ENCODE measurements at places on chromosomes 3 and 15.

GRCh38 chr3:15476378-15476777 lies 45.1 kb downstream of the COLQ start:
- no peak for DNase-seq

- no peak for DNase-seq
These were observed 402 bp downstream of the WWTR1 start for GRCh38 chr3:149657321-149657925.

- DNase-seq = no peak
These were observed 78.0 kb upstream of the KCNH8 start for GRCh38 chr3:19070325-19070724.

DNA sequence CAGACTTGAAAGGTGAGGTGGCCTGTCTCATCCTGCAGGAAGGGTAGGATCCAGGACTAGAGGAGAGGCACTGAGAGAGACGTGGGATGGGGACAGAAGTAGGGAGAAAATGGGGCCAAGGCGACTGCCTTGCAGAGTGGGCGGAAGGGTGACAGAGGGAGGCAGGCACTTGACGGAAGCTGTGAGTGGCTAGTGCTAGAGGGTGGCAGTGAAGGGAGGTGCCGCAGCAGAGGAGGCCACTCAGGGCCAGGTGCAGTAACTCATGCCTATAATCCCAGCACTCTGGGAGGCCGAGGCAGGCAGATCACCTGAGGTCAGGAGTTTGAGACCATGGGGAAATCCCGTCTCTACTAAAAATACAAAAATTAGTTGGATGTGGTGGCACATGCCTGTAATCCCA lies 7.3 kb downstream of the CCDC33 start:
- DNase-seq = no peak

- DNase-seq = peak; percentile 64
These were observed 32.4 kb upstream of the HES1 start for GRCh38 chr3:194103505-194103904.

- no peak for DNase-seq
These were observed 265.6 kb upstream of the ATP11B start for GRCh38 chr3:182527745-182528144.

GRCh38 chr3:134600206-134600605 lies 50.6 kb downstream of the KY start:
- no peak for DNase-seq

- DNase-seq = no peak
These were observed 511.7 kb downstream of the NTRK3 start for GRCh38 chr15:87744815-87745214.

DNA sequence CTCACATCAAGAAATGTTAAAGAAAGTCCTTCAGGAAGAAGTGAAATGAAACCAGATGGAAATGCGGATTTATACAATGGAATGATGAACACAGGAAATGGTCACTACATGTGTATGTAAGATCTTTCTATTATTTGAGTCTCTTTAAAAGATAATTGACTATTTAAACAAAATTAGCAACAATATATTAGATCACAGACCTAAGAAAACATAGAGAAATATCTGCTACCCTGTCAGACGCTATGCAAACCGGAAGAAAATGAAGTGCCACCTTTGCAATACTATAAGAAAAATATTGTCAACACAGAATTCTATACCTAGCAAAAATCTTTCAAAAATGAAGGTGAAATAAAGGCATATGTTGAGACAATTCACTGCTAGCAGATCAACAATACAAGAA lies 17.2 kb downstream of the RAB6B start:
- no peak for DNase-seq

DNA sequence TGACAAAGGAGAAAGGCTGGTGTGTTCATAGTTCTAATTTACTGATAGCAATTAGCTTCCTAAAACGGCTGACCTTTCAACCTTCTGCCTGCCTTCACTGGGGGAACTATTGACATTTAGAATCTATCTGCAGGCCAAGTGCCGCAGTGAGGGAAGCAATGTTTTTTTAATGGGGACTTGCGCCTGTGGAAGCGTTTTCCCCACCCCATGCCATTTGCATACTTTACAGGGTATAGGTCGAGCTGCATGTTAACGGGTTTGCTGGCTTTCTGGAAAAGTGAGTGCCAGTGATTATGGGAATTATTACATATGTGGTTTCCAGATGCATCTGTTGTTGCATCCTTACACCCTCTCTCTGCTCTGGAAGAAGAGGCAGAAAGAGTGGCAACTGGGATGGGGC lies 180.1 kb downstream of the RAB11A start:
- no peak for DNase-seq

GRCh38 chr3:170387950-170388349 lies 30.4 kb downstream of the SKIL start:
- DNase-seq = no peak

- no peak for DNase-seq
These were observed 43.8 kb downstream of the TKT start for GRCh38 chr3:53211706-53212702.

GRCh38 chr15:78063217-78063616 lies 14.3 kb downstream of the TBC1D2B start:
- no peak for DNase-seq

DNA sequence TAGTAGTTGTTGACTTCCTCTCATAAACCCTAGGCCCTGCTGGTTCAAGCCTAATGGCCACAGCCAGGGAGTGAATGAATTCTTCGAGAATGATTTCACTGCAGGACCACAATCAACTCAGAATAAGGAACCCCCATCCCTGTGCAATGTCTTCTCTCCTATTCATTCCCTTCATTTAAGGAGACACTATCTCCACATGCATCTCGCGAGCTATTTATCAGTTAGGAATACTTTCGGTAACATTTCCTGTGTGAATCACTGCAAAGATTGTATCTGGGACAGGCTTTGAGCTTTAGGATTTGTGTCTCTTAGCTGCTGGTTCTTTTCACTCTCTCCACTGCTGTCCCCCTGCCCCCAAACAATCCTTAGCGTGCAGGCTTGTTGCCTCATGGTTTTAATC lies 94.4 kb downstream of the MYLK start:
- DNase-seq = no peak

DNA sequence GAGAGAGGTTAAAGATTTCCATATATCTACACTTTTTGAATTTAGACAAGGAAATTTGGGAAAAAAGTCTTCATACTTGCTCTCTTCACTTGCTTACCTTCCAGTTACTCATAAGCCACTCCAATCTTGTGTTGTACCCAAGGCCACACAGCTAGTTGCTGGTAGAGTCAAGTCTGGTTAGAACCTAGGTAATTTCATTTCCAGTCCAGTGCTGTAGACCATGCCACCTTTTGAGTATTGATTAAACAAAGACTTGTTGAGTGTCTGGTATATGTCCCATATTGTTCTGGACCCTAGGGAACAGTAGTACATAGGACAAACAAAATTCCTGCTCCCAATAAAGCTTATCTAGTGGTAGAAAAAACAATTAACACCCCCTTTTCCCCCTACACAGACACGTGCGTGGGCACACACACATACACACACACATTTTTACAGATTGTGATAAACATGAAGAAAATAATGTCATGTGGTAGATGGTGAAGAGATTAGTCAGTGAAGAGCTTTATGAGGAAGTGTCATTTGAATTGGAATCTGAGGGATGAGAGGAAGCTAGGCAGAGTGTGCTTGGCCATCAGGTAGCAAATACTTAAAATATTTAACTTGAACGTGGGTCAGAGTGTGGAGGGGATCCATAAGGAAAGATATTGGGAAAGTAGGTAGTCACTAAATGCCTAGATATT lies 2.1 kb downstream of the CMC1 start:
- DNase-seq = no peak

DNA sequence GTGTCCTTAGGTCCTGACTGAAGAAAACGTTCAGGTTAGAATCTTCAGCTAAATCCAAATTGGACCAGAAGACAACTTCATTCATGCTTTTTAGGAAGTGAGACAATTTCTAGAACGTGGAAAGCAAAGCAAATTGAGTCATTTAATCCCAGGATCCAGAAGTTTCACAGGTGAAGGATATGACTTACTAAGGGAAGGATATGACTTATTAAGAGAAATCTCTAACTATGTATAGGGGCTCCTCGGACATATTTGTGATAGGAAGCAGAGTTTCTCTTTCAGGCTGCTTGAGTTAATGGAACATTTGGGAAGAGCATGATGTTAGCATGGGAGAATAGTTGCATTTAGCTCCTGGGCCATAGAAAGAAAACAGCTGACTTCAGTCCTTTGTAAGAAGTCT lies 16.1 kb upstream of the PLOD2 start:
- DNase-seq = no peak

GRCh38 chr3:144626835-144627234 lies 655.2 kb downstream of the DIPK2A start:
- no peak for DNase-seq

GRCh38 chr3:46576879-46577278 lies 10.8 kb upstream of the LRRC2 start:
- DNase-seq = no peak

DNA sequence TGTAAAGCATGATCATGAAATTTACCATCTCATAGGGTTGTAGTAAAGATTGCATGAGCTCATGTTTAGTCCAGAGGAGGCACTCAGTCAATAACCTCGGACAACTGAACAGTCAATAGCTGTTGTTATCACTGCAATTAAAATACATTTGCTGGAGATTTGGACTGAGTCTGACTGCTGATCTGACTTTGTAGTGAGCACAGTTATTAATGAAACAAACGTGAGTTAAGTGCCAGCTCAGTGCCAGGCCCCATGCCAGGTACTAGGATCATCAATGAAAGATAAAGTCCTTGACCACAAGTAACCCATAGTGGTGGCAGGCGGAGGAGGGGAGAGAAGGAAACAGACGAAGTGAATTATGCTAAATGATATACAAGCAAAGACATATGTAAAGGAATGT lies 43.7 kb upstream of the PRICKLE2 start:
- DNase-seq = no peak

- DNase-seq = no peak
These were observed 44.5 kb downstream of the ANAPC13 start for GRCh38 chr3:134441321-134441720.

GRCh38 chr3:124584245-124584551 lies 146.1 kb upstream of the UMPS start:
- peak; percentile 24 for DNase-seq

GRCh38 chr15:57537072-57537471 lies 54.6 kb upstream of the MYZAP start:
- DNase-seq = no peak

DNA sequence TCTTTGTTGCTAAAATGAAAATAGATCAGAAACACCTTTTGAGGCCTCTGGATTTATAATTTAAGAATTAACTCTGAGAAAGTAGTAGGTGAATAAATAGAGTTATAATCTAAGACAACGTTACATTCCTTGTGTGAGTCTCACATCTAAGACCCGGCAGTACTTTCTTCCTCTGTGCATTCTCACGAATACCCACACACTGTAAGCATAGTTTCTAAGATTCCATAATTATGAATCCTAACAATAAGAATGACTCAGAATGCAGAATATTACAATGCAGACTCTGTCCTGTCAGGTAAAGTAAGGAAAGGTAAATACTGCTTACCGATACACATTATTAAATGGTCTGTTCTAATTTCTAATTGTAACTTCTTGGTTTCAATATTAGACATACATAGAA lies 257.7 kb upstream of the CNTN6 start:
- no peak for DNase-seq

DNA sequence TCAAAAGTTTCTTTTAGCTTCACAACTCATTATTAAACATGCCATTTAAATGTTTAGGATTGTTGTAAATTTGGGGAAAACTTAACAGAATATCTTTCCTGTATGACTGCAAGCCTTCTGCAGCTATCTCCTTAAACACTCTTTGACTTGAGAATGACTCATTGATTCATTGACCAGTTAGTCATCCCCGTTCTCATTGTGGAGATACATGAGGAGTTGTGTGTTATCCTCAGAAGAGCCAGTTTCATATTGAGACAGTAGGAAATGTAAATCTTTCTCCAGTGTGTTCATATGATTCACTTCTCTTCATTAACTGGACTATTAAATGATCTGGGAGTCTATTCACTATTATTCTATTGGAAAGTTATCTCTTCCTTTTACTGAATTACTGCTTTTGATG lies 83.0 kb downstream of the CRYGS start:
- no peak for DNase-seq

- no peak for DNase-seq
These were observed 12.2 kb upstream of the RASGRP1 start for GRCh38 chr15:38576837-38577236.

DNA sequence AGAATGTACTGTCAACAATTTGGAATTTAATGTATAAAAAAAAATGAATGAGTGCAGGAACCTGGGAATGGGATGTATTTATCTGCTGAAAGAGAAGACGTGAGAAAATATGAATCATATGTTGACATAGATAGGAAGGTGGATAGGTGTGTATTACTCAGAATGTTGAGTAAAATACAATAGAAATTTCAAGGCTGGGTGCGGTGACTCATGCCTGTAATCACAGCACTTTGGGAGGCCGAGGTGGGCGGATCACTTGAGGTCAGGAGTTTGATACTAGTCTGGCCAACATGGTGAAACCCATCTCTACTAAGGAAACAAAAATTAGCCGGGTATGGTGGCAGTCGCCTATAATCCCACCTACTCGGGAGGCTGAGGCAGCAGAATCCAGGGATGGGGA lies 202.8 kb downstream of the CADM2 start:
- no peak for DNase-seq

DNA sequence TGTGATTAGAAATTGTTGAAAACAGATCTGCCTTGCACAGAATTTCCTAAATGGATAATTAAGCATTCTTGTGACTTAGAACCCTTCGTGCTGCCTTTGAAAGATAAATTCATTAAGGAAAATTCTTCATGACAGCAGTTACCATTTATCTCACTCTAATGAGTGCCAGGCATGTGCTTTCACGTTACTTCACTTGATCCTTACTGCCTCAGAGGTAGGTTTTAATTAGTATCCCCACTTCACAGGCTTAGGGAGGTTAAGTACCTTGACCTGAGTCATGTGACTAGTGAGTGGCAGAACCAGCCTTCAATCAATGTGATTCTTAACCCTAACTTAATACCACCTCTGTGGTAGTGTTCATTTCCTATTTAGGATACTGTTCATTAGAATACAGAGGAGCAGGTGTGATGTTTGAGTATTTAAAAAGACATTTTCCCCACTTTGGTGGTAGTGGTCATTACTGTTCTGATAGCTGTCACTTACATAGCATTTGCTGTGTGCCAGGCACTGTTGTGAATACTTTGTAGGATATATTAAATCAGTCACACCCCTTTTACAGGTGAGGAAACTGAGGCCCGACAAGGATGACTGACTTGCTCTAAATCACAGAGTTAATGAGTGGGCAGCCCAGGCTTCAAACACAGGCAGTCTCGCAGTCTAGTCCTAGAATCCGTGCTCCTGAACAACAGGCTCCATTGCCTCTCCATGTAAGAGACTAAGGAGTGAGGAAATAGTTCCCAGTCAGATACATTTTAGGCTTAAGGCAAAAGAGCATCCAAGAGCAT lies 57.9 kb downstream of the RLBP1 start:
- DNase-seq = no peak

- DNase-seq = no peak
These were observed 32.1 kb downstream of the CD200 start for GRCh38 chr3:112365035-112365434.

GRCh38 chr3:150236316-150237082 lies 171.6 kb upstream of the TSC22D2 start:
- no peak for DNase-seq

- DNase-seq = peak; percentile 15
These were observed 182.4 kb downstream of the SHQ1 start for GRCh38 chr3:72665701-72666446.

GRCh38 chr3:122612696-122613095 lies 35.2 kb downstream of the PARP15 start:
- DNase-seq = no peak

Data from stimulated activated naive CD4-positive, alpha-beta T cell (primary cell).